Aorta (tissue), 5 donors: ENCODE measurements at places on chromosomes 13 and 19. TPM values are rescaled to one million over a fixed set of nuclear protein-coding genes. Genes with fewer than 3 reads are reported as not detected.

TPTE2 gene
- 0.32 TPM for total RNA-seq

ZNF506 gene
- 37.7 TPM for total RNA-seq

IL17D gene
- 9.2 TPM for total RNA-seq

GAPDHS gene
- not detected for total RNA-seq

ATP4A gene
- total RNA-seq: not detected

MFSD12 gene
- total RNA-seq: 40.7 TPM

CCDC8 gene
- 25.7 TPM for total RNA-seq

ZNF844 gene
- total RNA-seq: 7.8 TPM

NANOS3 gene
- total RNA-seq: 1.0 TPM

ADAMTSL5 gene
- total RNA-seq: 18.2 TPM

POLR1G gene
- 3.5 TPM for total RNA-seq

DNA sequence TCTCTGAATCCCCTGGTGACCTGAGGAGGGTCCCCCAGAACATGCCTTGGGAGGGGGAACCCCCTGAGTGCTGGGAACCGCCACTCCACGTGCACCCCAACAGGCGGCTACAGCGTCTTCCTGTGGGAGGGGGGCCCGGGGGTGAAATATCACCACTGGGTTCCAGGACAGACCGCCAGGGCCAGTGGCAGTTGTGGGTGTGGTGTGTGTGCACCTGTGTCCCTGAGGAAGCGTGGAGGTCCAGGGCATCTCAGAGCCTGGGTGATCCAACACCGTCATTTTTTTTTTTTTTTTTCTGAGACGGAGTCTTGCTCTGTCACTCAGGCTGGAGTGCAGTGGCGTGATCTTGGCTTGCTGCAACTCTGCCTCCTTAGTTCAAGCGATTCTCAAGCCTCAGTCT, 4.2 kb downstream of the ADGRE5 start:
- no peak for DNase-seq

- peak; percentile 40 for DNase-seq
Observed at GRCh38 chr13:113550453-113550852, 34.1 kb upstream of the TFDP1 start.

DNA sequence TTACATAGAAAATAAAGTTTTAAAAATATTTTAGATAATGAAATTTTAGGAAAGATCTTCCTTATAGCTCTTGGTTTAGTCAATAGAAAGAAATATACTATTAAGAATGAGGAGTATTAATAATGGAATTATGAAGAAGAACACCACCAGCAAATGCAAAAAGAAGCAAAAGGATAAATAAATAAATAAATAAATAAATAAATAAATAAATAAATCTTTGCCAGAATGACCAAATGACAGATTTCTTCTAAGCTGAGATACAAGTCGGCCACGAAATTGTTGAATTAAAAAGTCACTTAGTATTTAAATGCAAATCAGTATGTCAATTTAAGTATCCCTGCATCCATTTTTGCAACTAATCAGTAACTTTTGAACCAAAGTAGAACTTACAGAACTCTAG, 95.9 kb downstream of the DACH1 start:
- no peak for DNase-seq

GRCh38 chr19:19270749-19271571, 2.1 kb downstream of the TM6SF2 start:
- DNase-seq: no peak

DNA sequence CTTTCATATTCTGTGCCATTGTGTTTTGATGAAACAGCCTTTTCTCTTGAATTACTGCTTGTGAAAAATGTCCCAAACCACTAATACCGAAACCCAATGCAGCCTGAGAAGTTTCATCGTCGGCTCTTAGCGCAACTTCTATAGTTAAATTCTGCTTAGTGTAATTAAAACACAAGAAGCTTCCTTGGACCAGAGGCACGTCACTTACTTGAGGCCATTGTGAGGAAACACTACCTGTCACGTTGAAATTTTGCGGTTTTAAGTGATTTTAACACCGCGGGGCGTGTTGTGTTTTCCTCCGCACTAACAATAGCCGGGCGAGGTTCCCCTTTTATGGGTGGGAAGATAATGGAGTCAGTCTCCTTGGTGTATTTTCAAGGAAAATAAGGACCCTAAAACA, 70.9 kb downstream of the GGACT start:
- DNase-seq: no peak

DNA sequence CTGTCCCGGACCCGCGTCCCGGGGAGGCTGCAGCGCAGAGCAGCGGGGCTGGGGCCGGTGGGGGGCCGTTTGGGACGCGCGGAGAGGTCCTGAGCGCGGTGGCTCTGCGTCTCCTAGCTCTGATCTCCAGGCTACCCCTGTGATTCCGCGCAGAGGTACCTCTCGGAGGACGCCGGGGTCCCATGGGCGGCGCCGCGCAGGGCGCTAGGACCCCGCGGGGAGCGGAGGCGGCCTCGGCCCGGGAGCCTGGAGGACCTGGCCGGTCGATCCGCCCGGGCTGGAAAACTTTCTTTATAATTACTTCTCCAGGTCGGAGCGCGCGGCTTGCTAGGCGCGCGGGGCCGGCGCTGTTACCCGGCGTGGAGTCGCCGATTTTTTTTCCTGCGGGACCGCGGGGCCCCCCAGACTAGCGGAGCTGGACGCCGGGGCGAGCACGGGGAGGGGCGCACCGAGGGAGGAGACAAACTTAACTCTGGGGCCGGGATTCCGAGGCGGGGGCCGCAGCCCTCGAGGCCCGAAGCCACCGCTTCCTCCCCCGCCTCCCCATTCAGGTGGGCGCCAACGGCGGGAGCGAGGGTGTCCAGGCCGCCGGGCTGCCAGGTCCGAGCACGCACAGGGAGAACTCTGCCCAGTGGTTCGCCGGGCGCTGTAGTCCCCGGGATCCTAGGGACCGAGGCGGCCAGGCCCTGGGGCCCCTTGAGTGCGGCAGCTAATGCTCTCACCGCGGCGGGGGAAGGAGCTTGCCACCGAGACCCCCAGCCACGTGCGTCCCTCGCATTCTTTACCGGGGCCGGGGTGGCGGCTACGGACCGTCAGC, 848 bp upstream of the CEBPA start:
- peak; percentile 84 for DNase-seq

- no peak for DNase-seq
Observed at GRCh38 chr19:29542327-29542726, 16.5 kb downstream of the VSTM2B start.

DNA sequence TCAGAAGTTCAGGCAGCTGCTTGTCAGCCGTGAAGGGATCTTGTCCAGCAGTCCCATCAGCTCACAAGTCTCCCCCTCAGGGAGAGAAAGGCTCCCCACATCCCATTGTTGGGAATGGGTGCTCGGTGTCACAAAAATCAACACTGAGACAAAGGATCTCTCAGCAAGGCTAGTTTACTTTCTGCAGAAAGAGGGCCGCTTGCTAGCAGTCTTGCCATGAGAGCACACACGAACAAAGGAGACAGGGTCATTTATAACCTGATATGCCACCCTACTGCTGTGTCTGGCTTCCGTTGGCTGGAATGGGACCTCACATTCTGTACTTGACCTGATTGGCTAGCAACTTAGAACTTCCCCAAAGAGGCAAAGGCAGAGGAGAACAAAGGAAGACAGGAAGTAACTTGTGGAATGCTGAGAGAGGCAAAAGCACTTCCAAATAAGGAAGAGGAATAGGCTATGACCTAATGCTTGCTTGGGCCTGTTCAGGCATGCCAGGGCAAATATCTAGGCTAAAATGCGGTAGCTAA, 8.7 kb upstream of the IGFL3 start:
- DNase-seq: peak; percentile 50

- no peak for DNase-seq
Observed at GRCh38 chr13:106083620-106084350, 451.7 kb downstream of the EFNB2 start.

DNA sequence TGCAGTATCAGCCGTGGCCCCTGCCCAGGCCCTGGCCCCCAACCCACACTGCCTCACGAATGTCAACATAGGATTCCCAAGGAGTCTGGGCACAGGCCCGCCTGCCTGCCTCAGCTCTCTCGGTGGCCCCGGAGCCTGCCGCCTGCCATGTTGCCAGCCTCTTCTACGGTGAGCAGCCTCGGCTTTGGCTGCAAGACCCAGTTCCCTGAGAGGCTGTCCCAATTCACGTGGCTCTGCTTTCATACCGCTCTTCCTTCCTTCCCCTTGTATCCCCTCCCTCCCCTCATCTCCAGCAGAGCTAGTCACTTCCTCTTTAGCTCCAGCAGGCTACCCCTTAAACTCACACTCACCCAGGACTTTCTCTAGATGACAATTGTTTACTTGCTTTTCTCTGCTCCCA, 42.7 kb downstream of the SERP2 start:
- DNase-seq: peak; percentile 21

GRCh38 chr19:13537454-13537853, 31.2 kb upstream of the CACNA1A start:
- no peak for DNase-seq

- peak; percentile 40 for DNase-seq
Observed at GRCh38 chr19:54255105-54255775, 1.8 kb downstream of the LILRB5 start.

DNA sequence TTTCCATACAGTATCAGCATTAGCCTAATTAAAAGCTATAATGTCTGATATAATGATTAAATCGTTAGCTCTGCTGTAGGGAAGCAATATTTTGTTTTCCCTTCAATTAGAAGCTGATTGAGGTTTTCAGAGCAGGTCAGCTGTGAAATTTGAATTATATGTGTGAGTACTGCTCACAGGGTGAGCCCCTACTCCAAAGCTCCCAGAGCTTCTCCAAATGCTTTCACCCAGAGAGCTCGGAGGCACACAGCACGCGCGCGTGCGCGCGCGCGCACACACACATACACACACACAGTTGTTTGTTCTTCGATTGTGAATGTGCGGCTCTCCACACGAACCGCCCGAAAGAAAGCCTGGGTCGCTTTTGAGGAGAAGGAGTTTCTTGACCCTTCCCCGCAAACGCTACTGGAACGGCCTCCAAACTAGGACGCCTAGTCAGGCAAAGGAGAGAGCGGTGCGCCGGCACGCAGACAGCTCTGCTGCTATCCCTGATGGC, 4.8 kb upstream of the SOX1 start:
- no peak for DNase-seq

DNA sequence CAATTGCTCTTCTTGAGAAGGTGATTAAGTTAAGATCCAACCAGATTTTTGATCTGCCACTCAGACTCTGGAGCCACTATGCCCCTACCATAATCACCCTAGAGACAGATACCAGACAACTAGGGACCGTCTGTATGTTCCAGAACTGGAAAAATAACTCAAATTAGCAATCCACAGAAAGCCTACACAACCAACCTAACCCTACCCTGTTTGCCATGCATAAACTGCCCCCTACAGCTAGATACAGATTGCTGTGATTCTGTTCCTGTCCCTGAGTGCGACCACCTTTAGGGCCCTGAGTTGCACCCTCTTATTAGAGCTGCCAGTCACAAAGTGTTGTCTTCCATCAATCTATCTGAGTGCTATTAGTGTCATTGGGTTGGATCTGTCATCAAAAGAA, 929.8 kb upstream of the SLITRK1 start:
- DNase-seq: no peak

GRCh38 chr13:49517461-49517860, 21.7 kb downstream of the PHF11 start:
- DNase-seq: no peak

- no peak for DNase-seq
Observed at GRCh38 chr19:16351133-16351809, 26.6 kb downstream of the KLF2 start.

- no peak for DNase-seq
Observed at GRCh38 chr13:48532256-48532505, 699 bp downstream of the RCBTB2 start.

- DNase-seq: no peak
Observed at GRCh38 chr13:105445796-105446195, 1089.7 kb downstream of the EFNB2 start.

- DNase-seq: no peak
Observed at GRCh38 chr13:49939321-49939720, 3.2 kb upstream of the SPRYD7 start.

DNA sequence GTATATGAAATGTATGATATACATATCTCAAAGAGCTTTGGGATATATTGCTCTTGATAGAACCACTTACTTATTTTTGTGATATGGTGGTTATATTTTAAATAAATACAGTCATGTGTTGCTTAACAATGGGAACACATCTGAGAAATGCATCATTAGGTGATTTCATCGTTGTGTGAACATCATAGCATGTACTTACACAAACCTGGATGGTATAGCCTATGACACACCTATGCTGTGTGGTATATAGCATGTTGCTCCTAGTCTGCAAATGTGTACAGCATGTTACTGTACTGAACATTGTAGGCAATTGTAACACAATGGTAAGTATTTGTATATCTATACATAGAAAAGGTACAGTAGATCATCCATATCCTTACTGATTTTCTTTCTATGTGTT, 7.7 kb downstream of the RB1 start:
- DNase-seq: no peak

DNA sequence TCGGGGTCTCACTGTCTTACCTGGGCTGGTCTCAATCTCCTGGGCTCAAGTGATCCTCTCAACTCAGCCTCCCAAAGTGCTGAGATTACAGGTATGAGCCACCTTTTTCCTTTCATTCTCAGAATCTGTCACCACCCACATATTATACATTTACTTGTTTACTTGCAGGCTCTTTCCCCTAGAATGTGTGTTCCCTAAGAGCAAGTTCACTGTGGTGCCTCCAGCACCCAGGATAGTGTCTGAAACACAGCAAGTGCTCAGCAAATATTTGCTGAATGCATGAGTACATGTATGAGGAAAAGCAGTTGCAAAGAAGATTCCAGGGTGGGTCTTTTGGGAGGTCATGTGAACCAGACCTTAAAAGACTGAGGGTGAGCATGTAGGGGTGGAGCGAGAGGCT, 96.8 kb downstream of the RGCC start:
- DNase-seq: no peak

GRCh38 chr19:3224346-3225168, at the start of gene CELF5:
Gene CELF5 (plus strand): TSS chr19:3224661. CDS start chr19:3224740, 79 bp downstream.
- no peak for DNase-seq

DNA sequence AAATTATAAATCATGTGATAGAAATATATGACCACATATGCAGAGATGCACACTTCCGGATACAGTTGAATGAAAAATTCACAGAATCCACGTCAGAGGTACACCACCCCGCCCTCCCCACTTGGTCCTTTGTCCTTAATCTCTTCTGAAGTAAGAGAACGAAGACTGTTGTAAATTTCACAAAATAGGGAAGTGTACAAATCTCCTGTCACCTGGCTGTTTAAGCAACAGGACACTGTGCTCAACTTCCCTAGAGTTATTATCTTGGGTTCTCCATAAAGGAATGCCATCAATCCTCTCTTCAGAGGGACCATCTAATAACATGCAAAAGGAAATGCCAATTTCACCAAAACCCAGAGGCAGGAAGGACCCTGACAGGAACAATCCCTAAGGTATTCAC, 10.5 kb upstream of the CEACAM6 start:
- DNase-seq: no peak

- DNase-seq: no peak
Observed at GRCh38 chr13:106551350-106551749, 15.9 kb upstream of the EFNB2 start.
